ENCODE measurements at places on chromosomes 16 and 17.

GRCh38 chr17:37148156-37148555, 199.4 kb downstream of the AATF start:
- no peak for DNase-seq

DNA sequence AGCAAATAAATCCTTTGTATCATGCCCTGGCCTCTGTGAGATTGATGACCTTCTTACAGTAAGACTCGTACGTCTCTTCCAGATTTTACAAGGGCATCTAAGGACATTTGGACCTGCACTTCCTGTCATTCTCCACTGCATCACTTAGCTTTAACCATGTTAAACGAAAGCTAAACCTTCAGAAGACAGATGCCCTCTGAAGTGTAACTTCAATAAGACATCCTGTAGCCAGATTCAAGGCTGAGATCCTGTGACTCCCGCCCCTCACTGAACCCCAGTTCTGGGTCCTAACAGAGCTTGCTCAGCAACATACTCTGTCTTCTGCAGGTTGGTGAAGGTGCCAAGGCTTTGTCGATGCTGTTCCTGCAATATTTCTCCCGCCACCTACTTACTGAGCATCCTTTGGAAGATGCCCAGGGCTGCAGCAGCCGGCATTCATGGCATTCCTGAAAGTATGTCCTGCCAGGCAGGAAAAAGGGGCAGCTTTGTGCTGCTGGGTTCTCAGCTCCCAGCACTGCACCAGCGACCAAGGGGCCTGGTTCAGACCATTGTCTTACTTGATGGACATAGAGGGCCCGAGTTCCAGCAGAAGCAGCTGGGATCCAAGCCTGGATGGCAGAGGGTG, 131.1 kb downstream of the AXIN2 start:
- no peak for DNase-seq

DNA sequence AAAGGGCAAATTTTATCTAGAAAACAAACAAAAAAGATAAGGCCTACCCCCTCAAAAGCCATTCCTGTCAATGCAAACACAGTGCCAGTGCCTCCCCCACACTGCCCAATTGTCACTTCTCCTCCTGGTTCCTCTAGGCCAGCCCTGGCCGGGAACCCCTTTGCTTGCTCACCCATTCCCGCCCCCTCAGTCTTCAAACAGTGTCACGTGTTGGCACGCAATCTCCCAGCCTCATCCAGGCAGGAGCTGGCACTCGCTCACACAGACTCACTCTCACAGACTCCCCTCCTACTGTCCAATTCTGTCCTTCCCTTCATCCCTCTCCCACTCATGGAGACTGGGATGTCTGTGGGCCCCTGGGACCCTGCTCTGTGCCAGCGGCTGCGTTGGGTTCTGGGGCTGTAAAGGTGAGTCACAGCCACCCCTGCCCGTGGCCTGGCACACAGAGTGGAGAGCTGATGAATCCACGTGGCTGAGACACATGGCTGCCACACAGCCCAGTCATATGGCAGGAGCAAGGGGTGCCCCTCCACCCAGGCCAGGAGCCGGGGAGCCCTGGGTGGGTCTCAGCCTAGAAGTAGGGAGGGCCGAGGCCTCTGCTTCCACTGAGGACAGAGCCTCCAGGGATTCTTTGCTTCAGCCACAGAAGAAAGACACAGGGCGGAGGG, 54.8 kb downstream of the VAC14 start:
- no peak for DNase-seq

DNA sequence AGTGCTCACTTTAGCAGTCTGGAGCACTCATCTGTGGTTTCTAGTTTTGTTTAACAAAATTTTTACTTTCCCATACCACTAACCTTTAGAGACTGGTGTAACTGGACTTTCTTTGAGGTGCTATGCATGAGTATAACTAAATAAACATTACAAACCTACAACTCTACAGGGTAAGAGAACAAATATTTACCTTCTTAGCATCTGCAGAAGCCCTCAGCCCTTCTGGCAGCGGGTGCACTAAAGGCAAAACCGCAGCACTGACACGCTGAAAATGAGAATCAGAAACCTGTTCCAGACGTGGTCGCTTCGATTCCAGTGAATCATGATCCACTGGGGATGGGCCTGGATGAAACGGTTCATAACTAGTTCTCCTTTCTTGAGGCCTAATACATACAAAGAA, 43.7 kb downstream of the NCOR1 start:
- DNase-seq, result no peak

- no peak for DNase-seq
Measured at GRCh38 chr16:75244844-75245758, 6.3 kb downstream of the BCAR1 start.

- no peak for DNase-seq
Measured at GRCh38 chr16:24221219-24221618, 34.9 kb upstream of the CACNG3 start.

DNA sequence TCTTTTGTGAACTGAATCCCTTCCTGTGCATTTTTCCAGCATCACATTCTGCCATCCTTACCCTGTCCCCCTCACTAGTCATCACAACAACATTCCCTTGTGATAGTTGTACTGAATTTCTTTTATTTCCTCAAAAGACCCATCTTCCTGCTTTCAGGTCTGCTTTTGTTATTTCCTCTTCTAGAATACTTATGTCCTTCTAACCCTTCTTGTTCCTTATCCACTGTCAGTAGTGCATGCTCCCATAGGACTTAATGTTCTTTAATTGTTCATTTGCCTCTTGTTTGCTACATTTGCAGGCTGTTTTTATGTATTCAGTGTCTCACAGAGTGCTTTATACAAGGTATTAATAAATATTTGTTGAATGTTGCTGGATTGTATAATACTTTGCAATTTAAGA, 73.0 kb downstream of the BCAS3 start:
- no peak for DNase-seq

GRCh38 chr17:59366040-59366757, 34.7 kb downstream of the YPEL2 start:
- no peak for DNase-seq

DNA sequence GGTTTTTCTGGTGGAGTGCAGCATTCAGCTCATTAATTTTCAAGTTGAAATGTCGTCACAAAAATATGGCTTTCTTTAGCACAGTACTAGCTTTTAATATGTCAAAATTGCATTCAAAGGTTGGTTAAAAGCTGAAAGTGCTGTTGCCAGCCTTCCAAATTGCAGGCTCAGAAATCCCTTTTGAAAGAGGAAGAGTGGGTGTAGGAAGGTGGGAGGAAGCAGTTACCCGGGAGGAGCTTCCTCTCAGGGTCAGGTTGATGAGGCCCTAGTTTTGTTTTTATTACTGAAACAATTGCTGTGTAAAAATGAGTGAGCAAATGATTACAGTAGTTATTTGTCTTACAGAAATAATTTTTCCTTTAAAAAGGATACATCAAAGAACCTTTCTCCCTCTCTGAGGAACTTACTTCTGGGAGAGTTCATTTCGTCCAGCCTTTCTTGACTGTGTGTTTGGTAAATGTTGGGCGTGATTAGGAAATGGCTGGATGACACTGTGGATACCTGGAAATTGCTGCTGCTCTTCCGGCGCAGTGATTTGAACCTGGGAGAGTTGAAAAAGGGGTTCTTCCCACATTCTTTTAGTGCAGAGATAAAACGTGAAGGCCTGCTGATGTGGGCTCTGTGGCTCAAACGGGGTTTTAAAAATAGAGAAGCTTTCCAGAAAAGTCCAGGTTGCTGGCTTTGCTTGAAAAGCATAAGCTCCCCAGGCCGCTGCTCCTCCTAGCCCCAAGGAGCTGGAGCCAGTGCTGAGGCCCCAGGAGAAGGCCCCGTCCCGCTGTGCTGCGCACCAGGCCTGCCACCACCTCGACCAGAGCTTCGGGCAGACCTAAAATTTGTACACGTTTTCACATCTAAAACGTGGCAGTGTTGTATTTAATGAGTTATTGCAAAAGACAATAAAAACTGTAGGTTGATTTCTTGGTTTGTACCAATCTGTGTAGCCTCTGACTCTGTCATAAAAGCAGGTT, 41.7 kb downstream of the SEC14L1 start:
- no peak for DNase-seq

All from CD8-positive, alpha-beta memory T cell (primary cell).